KBM-7 (cell line): ENCODE measurements at places on chromosomes 7 and 10.

- DNase-seq: no peak
Measured at GRCh38 chr7:20784388-20785156, 2.1 kb downstream of the SP8 start.

GRCh38 chr7:138167222-138167621, 91.0 kb downstream of the AKR1D1 start:
- DNase-seq: no peak

GRCh38 chr10:111504376-111504775, 427.5 kb downstream of the ADRA2A start:
- no peak for DNase-seq

DNA sequence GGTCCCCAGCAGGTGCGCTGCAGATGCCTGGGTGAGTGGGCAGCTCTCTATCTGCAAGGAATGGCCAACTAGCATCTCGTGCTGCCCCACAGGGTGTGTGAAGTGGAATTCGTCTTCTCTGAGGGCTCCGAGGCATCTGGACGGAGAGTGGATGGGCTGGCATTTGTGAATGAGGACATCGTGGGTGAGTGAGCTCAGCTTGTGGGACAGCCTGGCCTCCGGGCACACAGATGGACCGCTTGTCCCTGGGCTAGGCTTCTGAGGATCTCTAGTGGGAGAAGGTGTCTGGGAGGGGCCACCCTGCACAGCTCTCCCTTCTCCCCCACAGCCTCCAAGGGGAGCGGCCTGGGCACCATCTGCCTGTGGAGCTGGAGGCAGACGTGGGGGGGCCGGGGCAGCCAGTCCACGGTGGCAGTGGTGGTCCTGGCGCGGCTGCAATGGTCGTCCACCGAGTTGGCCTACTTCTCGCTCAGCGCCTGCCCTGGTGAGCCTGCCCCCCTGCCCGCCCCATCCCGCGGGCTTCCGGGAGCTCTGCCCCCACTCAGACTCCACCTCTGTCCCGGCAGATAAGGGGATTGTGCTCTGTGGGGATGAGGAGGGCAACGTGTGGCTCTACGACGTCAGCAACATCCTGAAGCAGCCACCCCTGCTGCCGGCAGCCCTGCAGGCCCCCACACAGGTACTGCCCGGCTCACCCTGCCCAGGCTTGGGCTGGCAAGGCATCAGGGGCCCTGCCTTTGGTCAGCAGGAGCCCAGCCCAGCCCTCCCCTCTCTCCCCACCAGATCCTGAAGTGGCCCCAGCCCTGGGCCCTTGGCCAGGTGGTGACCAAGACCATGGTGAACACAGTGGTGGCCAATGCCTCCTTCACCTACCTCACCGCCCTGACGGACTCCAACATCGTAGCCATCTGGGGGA, 6.3 kb downstream of the POLR2J start:
- no peak for DNase-seq

DNA sequence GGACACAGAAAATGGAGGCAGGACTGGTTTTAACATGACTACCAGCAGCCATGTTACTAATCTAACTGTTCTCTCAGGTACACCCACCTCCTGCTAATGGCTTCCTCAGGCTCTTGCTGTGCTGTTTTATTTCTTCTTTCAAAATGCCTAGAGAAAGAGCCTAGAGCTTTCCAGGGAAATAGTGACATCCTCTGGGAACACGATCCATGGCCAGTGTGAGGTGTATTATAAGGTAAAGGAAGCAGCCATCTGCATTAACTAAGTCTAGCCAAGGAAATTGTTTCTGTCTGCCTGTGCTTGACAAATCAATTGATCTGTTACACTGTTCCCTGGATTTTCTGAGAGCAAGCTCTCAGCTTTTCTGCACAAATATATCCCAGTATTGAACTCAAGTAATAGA, 42.2 kb upstream of the AOAH start:
- no peak for DNase-seq

GRCh38 chr7:155867734-155868400, 55.6 kb upstream of the SHH start:
- DNase-seq: no peak
